ENCODE measurements at places on chromosomes 2 and 18.

DNA sequence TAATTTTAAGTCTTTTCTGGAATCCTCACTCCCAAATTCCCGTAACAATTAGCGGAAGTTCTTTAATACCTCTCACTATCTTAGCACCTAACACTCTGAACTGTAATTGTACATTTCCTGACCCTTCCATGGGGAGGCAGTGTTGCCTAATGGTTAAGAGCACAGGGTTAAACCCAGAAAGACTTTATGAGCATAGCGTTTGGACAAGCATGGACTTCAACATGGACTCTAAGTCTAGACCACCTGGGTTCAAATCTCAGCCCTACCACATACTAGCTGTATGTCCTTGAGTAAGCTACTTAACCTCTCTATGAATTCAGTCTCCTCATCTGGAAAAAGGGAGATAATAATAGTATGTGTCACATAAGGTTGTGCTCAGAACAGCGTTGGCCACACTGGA lies 13.0 kb downstream of the ANTXR1 start:
- DNase-seq: no peak

- DNase-seq: no peak
Observed at GRCh38 chr2:11651856-11652548, 18.0 kb downstream of the NTSR2 start.

DNA sequence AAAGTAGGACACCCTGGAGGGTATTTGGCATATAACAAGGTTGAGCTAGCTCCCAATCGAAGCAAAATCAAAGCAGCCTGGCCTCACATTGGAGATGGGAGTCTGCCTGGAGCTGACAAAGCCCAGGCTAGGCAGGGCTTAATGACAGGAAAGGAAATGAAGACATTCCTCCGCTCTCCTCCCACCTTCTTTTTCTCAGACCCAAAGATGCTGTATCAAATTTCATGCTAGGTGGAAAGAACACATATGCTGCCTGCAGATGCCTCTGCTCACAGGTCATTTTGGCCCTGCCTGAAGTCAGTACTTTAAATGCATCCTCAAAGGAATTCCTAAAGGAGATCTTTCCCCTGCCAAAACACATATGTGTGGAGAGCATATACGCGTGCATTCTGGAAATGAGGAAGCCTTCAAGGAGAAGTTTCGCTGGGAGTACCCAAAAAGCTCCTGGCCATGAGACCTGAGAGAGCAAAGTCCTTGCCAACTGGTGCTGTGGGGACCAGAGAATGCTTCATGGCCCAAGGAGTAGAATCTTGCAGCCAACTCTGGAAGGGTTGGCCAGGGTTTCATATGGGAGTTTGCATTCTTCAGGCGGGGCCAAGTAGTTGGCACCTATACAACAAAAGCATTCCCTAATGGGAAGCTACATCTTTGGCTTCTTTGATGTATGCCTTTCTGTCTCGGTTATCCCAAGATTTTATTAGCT lies 88.0 kb downstream of the AQP4 start:
- DNase-seq: no peak

DNA sequence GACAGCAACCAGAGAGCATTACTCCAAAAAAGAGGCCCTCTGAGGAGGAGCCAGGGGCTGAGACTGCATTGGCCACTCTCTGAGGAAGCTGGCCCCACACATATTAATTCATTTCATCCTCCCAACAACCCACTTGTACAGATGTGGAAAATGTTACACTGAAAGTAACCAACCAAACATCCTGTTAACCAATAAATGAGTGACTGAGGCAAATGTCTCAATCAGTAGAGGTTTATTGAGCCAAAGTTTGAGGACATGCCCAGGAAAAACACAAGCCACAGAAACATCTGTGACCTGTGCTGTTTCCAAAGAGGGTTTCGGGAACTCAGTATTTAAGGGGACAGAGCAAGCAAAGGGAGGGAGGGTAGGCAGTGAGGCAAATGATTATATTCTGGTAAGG lies 53.0 kb downstream of the SKA1 start:
- no peak for DNase-seq

DNA sequence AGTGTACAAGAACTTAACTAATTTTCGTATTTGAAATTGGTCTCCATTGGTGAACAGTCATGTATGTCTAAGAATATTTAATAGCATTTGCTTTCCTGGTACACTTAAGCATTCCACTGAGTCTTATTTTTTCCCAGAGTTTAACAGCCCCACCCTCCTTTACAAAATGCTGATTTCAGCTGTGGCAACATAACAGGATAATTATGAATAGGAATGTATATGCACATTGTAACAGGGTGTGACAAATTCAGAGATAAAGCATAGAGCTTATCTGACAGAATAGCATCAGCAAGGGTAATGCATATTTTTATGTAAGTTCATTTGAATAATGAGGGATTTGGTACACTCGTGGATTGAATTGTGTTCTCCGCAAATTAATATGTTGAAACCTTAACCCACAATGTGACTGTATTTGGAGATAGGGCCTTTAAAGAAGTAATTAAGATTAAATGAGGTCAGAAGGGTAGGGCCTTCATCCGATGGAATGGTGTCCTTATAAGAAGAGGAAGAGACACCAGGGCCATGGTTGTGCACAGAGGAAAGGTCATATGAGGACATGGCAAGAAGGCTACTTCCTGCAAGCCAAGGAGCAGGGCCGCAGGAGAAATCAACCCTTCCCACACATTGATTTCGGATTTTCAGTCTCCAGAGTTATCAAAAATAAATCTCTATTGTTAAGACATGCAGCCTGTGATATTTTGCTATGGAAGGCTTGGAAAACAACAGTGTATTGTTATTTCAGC lies 439.7 kb upstream of the CDH20 start:
- no peak for DNase-seq

- no peak for DNase-seq
Observed at GRCh38 chr18:32753656-32754260, 19.1 kb downstream of the KLHL14 start.

DNA sequence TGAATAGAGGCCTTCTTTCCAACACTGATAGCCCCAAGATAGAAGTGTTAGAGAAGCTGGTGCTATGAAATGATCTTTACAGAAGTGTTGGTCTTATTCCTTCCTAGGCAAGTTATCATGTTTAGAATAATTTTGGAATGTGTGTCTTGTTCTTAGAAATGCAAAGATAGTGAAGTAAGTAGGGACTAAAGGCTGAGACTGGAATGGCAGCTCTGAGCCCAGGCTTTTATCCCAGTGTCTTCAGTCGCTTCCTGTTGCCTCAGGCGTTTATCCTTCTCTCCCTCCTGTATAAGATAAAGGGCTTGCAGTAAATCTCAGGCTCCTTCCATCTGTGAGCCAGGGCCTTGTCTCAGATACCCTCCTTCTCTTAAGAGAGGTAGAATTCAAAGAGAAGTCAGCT lies 218.1 kb downstream of the TPGS2 start:
- DNase-seq: no peak

- DNase-seq: no peak
Observed at GRCh38 chr2:158094487-158095092, 7.1 kb upstream of the UPP2 start.

GRCh38 chr2:73986085-73986681 lies 1.5 kb downstream of the TET3 start:
- no peak for DNase-seq

- no peak for DNase-seq
Observed at GRCh38 chr18:40133253-40133652, 1821.8 kb upstream of the PIK3C3 start.

DNA sequence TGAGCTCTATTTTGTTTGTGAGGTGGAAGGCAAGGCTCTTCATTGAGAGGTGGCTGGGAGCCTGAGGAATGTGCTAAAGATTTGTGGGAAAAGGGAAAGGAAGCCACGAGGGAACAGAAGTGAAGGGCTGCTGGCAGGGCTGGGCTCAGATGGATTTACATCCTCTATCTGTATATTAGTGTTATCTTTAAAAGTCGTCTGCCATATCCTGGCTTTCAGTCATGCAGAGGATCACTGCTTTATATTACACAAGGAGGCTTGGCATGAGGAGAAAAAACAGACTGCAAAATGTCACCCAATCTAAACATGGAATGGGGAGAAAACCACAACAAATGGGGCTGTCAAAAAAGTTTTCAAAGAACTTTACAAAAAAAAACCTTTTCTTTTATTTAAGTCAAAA lies 434.4 kb downstream of the HRH4 start:
- DNase-seq: no peak

DNA sequence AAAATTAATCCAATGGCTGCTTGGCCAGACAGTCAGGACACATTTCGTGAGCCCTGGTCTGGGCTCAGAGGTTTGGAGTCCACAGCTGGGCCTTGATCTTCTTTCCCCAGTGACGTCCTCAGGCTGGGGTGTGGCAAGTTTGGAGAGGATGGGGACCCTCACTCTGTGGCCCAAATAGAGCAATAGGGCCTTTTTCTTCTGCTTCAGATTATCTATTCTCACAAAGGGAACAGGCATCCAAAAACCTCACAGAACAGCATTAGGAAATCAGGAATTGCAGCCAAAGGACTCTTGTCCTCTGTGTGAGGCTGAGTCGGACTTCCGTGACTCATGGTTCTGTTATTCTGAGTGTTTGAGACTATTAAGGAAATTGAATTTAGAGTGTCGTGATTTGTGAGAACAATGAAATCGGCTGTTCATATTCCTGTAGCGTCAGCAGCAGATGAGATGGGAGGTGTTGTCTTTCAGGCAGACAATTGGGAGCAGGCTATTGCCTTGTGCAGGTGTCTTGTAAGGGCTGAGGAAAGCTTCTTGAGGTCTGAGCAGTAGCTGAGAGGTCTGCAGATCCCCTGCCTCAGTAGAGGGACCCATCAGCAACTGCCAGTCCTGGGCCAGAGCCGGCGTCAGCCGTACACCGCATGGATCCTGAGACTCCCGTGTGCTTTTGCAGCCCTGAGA lies 113.8 kb downstream of the SH3RF3 start:
- DNase-seq: peak; percentile 55

- DNase-seq: no peak
Observed at GRCh38 chr18:79738041-79738461, 58.4 kb downstream of the CTDP1 start.

DNA sequence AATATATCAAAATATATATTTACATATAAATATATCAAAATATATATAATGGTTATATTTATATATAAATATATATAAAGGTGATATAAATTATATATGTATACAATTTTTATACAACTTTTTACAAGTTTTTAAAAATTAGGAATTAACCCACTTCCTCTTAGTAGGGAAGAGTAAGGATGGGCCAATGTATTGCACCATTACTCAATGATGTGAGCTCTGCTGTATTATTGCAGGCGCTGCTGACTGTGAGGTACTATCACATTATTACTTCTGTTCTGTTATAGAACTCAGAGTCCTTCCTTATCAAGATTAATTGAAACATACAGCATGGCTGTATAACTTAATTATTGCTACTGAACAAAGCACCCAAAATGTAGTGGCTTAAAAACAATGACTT lies 46.0 kb downstream of the CCDC195 start:
- DNase-seq: no peak

- DNase-seq: no peak
Observed at GRCh38 chr2:145226901-145227300, 707.0 kb upstream of the ZEB2 start.

GRCh38 chr2:15158532-15158931 lies 402.6 kb downstream of the NBAS start:
- no peak for DNase-seq

DNA sequence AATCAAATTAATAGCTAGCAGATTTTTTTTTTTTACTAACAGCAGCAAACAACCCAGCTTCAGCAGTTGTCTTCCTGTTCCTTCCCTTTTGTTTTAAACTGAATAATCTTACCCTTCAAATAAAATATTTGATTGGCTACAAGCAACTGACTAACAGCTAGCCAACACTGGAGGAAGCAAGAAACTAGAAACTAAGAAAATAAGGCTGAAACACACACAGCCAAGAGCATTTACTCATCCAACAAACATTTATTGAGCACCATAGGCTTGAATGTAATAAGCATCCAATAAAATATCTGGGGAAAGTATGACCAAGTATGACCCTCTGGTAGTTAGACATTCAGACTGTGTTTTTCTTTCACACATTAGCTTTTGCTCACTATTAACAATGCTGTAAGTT lies 189.2 kb downstream of the CD226 start:
- DNase-seq: no peak

GRCh38 chr2:15802657-15803542 lies 137.4 kb upstream of the MYCN start:
- DNase-seq: no peak

DNA sequence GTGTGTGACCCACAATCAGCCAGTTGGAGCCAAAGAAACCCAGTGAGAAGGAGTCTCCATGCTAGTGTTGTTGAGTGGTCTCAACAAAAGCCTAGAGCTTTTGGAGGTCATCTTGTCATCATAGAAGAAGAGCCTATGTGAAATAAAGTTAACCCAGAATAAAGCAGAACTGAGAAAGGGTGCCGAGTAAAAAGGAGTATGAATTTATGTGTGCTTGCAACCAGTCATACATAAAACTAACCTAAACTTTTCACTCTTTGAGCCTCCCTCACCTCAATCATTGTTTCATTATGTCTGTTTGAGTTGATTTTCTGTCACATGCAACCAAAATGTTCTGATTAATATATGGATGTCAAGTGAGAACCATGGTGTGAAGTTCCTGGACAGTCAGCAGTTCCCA lies 599.3 kb upstream of the ZEB2 start:
- DNase-seq: no peak

- DNase-seq: no peak
Observed at GRCh38 chr18:306608-307255, 38.9 kb upstream of the THOC1 start.

DNA sequence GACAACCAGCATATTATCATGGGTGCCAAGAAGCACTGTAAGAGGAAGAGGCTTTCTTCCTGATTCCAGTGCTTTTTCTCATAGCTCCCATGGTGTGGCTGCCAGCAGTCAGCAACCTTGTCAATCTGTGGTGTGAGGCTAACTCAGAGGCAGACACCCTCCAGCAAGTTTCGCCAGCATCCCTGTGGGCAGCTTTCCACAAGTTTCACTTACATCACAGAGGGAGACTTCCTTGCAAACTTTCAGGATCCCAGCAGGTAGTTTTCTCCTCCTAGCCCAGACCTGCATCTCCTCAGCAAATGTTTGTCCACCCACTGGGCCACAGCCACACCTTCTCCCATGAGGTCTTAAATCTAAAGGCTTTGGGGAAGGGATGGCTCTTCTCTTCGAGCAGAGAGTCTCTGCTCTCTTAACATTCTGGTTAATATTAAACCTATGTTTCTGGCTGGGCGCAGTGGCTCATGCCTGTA lies 9.1 kb downstream of the DNAH7 start:
- DNase-seq: no peak

- no peak for DNase-seq
Observed at GRCh38 chr18:8987241-8987640, 115.3 kb upstream of the NDUFV2 start.

DNA sequence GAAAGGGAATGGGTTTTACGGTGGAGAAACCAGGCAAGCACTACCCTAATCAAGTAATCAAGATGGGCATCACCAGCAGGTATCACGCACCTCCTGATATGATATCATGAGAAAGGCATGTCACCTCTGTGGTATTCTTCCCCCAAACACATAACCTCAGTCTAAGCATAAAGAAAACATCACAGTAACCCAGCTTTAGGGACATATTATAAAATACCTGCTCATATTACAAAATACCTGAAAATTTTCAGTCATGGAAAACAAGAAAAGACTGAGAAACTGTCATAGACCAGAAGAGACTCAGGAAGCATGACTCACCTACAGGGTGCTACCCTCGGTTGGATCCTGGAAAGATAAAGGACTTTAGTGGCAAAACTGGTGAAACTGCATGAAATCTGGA lies 30.5 kb downstream of the GCKR start:
- no peak for DNase-seq

GRCh38 chr2:187075199-187075635 lies 226.2 kb upstream of the ZSWIM2 start:
- DNase-seq: no peak

Measured in hepatic stellate cell (primary cell).